ENCODE measurements at places on chromosomes 7 and 10.

- no peak for DNase-seq
These were observed 2.1 kb upstream of the MSMB start for GRCh38 chr10:46048152-46048551.

GRCh38 chr10:22631646-22632278, 82.6 kb downstream of the PIP4K2A start:
- no peak for DNase-seq

- no peak for DNase-seq
These were observed 4.4 kb upstream of the ITGB8 start for GRCh38 chr7:20326342-20326741.

GRCh38 chr7:56091591-56091990, 1.2 kb downstream of the PHKG1 start:
- DNase-seq = no peak

GRCh38 chr10:103111031-103111917, 81.8 kb downstream of the NT5C2 start:
- no peak for DNase-seq
